ENCODE measurements at places on chromosomes 5 and 9.

GRCh38 chr5:67299231-67299735, 102.7 kb upstream of the CD180 start:
- DNase-seq, result no peak

DNA sequence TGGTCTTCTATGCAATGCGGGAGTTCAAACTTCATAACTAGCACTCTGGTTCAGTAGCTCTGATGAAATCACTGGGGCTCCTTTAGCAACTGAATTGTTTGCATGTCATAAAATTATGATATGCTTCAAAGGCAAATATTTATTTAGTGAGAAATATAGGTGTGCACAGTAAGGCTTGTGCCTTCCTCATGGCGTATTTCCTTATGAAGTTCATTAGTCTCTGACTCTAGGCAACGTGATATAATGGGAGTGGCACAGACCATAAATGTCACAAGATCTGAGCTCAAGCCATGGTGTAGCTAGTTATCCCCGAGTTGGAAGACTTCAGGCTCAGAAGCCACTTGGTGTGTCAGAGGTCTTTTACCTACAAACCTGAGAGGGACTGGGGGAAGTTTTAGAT, 35.5 kb downstream of the PIP5K1B start:
- DNase-seq, result no peak

DNA sequence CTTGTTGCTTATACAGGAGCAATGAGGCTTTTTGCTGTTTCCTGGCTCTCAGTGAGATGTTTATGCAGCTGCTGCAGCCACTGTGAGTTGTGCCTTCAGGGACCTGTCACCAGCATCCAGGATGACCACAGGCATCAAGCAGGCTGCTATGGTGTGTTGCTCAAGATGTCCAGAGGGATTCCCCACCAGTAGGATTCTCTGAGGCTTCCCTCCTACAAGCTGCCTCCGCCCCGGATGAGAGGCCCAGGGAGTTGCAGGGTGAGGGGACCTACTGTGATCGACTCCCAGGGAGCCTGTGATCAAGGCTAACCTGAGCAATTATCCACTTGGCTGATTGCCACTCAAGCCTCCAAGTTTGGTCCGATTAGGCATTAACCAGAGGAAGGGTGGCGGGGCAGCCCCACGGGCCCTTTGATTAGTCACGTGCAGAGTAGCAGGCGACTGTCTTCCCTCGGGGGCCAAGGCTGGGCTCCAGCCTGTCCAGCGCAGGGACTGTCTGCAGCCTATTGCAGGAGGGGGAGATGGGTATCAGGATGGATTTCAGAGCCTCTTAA, 1.8 kb upstream of the FAT2 start:
- no peak for DNase-seq

DNA sequence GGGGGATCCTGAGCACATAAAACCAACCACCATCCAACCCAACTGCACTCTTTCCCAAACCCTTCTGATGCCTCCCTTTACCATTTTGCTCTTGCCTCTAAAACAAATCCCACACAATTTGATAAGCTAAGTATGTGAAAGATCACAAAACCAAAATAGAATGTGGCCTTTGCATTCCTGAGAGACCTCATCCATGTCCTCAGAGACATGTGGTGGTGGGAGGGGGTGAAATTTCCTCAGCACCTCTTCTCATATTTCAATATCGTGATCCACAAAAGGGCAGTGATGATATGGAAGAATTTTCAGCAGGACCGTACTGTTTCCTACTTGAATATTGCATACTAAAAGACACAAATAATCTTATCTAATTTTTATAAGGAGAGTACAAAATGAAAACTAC, 423.3 kb downstream of the TLE1 start:
- DNase-seq, result no peak

- DNase-seq, result no peak
Observed at GRCh38 chr5:170316937-170317336, 19.4 kb upstream of the LCP2 start.

DNA sequence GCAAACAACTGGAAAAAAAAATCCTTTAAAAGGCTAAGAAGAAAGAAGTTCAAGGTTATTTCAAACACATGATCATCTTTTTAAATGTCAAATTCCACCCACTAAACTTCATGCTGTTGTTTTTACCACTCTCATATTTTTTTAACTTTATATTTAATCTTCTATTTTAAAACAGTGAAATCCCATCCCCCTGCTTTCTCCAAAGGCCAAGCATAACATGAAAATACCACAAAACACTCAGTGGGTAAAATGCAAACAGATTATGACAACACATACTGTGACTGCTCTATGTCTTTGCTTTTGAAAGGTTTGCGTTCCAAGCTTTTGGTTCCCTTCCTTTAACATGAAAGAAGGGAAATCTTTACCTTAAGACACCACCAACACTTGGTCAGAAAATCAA, 127.6 kb downstream of the SNCAIP start:
- DNase-seq, result no peak

GRCh38 chr9:91008568-91008967, 206.9 kb downstream of the SYK start:
- no peak for DNase-seq

DNA sequence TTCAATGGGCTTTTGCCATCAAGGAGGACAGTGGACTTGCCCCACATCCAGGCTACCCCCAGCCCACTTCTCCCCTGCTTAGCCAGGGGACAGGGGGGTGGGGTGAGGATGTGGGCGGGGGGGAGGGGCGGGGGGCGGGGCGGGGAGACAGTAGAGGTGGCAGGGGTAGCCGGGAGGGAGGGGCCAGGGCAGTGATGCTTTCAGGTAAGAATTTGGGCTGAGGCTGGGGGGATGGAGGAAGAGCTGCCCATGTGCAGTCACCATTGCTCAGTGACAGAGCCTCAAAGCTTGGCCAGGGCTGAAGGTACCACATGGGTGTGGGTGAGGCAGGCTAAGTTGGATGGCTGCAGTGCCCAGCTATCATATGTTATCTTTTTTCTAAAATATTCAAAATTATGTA, 40.7 kb upstream of the HNRNPA0 start:
- DNase-seq, result no peak

- no peak for DNase-seq
Observed at GRCh38 chr9:121053544-121053943, 3.5 kb upstream of the C5 start.

GRCh38 chr9:96484521-96484931, 34.6 kb downstream of the HABP4 start:
- no peak for DNase-seq

DNA sequence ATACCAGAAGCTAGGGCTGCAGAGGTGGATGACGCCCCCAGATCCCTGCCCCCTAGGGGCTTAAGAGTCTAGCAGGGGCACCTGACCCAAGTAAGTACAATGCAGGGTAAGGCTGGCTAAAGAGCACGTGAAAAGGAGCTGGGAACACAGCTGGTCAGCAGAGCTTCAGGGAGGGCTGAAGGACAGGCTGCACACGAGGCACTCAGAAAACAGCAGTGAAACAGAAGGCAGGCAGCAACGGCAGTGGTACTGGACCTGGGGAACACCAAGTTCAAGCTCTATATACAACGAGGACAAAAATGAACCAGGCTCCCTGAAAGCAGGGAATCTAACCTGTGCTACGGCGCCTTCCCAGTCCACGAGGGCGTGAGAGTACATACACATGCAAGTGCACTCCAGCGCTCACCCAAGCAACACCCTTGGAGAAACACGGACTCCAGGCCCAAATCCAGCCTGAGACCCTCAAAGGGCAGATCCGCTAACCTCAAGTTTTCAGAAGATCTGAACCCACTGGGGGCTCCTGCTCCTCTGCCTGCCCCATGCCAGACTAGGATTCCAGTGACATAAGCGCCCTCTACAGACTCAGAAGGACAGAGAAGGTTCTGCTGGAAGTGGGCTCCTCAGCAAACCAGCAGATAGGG, 57.4 kb downstream of the PSMB7 start:
- DNase-seq, result no peak

DNA sequence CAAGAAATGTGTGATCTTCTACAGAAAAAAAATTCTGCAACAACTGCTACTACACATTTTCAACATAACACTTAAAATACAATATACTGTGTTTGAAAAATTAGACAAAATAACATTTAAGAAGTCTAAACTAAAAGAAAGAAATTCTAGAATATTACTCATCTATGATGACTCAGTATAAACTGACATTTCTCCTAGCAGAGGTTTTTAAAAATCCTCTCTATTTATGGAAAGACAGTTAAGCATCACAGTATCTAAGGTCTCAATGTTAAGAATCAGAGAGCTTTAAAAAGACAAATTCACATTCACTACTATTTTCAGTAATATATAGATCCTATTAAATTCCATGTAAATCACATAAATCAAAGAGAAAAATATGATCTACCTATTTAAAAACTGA, 61.3 kb downstream of the NR2F1-AS1 start:
- no peak for DNase-seq

DNA sequence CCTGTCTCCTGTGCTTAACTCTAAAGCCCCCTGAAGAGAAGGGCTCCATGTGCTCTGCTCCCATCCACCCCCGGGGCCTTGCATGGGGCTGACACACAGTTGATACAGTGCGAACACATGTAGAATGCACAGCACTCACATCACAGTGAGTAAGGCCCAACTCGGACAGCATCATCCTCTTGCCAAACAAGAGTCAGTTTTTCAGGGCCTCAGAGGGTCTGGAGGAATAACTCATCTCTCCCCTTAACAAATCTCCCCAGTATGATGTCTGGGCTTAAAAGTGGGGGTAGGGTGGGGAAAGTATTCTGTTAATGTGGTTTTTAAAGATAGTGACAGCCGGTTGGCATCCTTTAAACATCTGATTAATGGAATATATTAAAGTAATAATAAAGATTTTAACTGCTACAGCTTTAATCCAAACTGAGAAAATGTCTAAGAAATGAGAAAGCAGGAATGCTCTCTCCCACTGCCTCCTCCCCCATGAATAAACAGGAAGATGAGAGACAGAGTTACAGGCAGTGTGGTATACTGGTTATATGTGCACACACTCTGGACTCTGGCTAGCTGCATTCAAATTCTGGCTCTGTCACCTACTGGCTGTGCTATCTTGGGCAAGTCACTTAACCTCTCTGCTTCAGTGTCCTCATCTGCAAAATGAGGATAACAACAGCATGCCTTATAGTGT, 22.5 kb downstream of the APBA1 start:
- DNase-seq, result no peak

DNA sequence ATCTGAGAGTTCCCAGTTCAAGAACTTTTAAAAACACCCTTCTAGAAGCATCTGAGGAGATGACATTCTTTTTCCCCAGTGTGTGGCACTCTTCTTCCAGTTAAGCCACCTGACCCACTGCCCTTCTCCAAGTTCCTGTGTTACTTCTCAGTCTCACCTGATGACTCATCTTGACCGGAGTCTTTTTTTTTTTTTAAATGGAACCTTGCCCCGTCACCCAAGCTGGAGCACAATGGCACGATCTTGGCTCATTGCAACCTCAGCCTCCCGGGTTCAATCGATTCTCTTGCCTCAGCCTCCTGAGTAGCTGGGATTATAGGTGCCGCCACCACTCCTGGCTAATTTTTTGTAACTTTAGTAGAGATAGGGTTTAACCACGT, 224.1 kb upstream of the DAB2 start:
- no peak for DNase-seq

GRCh38 chr5:153793699-153794098, 245.0 kb downstream of the FAM114A2 start:
- DNase-seq, result no peak

DNA sequence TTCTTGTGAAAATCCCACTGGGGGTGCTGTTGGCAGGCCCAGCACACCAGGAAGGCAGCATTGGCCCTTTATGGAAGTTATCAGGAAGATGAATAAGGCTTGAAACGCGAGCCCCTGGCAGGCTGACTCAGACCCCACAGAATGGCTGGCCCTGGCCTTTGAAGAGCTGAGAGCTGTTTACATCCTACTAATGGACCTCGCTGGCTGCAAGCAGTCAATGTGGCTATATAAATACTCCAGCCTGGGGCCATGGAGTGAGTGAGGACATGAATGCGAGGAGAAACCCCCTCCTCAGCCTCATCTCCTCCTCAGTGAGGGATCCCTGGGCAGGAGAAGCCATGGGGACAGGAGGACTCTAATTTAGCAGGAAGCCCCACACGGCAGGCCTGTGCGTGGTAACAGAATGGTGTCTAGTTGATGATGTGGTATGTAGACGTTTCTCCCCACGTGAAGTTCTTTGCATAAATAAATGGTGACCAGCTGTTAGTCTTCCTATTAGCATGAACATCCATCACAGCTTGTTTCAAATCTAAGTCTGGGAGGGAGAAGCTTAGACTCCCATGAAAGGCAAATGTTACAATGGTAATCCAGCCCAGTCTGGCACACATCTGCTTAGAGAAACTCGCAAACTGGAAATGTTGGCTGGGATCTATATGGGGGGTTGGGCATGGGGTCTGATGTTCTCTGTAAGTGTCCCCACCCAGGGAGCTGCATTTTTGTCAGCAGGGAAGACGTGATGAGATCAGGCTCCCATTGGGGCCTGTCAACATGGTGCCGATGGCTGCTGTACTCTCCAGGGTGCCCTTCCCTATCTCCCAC, 175.1 kb upstream of the PITX1 start:
- DNase-seq, result no peak

DNA sequence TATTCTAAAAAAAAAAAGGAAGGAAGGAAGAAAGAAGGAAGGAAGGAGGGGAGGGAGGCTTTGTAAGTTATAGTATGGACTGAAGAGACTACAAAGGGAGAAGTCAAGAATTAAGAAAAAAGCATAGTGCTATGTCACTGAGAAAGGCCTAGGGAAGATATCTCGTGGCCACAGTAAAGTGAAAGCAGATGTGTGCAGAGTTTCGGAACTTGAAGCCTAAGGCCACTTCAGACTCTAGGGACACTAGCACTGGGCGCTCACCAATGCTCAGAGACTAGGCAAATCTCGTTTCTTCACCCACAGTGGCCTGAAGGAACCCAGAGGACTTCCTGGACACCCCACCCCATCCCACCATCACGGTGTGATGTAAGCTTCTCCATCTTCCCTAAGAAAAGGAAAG, 181.4 kb upstream of the TRPM3 start:
- no peak for DNase-seq

DNA sequence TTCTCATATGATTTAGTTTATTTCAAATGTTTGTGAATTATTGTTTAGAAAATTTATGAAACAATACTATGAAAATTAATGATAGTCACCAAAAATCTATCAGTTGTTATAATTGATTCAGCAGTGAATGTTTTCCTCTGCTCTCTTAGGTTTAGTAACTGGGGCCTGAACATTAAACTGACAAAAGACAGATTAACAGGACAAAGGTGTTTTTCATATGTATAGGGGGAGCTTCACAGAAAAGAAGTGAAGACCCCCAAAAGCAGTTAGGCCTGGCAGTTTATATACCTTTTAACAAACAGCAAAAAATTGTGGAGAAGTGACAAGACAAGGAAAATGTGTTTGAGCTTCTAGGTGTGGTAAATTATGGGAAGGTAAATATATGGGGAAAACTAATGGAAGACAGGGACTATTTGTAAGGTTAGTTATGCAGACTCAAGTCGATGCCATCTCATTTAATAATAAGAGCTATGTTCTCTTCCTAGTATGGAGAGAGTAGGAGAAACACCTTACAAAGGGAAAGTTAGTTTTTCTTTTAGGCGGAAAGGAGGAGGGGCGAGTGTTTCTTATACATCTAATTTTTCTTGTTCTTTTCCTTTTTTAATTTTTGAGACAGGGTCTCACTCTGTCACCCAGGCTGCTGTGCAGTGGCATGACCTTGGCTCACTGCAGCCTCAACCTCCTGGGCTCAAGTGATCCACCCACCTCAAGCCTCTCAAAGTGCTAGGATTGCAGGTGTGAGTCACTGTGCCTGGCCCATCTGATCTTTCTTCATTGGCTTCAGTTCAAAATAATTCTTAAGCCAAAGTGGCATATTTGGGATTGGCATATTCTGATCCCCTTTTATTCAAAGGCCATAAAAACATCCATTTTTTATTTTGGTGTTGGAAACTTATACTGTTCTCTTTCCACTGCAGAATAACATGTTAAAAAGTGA, 77.8 kb downstream of the C9orf153 start:
- DNase-seq, result no peak
